CD4-positive, alpha-beta T cell treated with Interleukin-6 for 4 hours (primary cell): ENCODE measurements at places on chromosomes 3 and 15.

- peak; percentile 9 for DNase-seq
Measured at GRCh38 chr3:17258823-17259436, 374.2 kb downstream of the PLCL2 start.

GRCh38 chr3:175655351-175655750, 796.2 kb downstream of the NAALADL2 start:
- no peak for DNase-seq

DNA sequence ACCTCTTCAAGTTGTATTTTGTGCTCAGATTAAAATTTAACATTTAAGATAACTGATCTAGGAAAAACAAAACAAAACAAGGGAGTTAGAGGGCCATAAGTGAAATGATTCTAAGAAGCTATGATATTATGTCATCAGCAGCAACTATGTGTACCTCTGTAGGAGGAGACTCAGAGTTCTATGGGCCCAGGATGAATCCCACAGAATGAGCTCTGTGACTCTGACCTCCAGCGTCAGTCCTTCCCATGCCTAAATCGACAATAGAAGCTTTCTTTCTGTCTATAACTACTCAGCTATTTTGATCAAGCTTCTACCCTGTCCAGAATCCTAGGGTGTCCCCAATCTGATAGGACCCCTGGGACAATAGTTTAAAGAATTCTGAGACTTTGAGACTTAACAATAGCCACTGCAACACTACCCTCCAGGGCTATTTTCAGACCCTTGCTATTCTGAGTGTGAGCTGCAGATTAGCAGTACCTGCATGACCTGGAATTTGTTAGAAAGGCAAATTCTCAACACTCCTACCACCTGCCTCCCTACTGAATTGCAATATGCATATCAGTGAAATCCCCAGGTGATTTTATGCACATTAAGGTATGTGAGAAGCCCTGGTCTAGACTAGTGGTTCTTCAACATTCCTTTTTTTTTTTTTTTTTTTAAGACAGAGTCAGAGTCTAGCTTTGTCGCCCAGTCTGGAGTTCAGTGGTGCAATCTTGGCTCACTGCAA, 66.7 kb downstream of the ARHGAP31 start:
- DNase-seq = no peak

DNA sequence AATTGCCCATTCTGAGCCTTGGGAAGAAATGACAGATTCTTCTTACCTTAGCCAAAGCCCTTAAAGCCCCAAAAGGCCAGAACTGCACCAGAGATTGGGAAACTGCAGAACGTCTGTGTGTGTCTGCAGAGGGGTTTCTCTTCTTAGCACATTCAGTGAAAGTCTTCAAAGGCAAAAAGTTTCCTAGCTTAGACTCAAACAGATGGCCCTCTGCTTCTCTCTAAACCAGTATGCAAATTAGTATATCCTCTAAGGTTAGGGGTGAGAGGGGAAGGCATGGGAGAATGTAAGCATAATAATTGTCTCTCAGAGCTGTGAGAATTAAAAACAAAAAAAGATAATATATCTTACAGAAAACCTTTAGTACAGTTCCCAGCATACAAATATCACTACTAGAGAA, 334.0 kb upstream of the MCTP2 start:
- no peak for DNase-seq

DNA sequence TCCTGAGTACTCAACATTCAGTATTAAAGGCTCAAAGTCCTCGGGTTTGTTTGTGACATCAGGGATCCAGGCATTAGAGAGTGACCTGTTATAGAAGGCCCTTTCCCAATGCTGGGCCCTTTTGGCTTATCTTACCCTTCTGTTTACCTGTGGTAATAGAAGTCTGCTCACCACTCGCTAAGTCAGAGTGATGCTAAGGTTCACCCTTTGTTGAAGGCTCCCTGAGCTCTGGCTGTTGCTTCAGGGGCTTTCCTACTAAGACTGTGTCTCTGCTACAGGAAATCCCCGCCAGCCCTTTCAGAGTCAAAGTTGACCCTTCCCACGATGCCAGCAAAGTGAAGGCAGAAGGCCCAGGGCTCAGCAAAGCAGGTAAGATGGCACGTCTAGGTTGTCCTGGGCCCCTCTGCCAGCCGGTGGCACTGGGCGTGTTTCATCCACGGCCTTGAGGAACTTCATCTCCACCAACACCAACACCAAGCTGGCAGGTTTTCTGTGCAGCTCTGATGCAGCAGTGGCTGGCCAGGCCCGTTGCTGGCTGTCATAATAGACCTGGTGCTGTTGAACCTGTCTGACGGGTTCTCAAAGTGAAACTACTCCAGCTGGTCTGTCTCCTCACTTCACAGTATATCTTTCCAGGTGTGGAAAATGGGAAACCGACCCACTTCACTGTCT, 99.1 kb downstream of the DNASE1L3 start:
- no peak for DNase-seq

GRCh38 chr15:49410641-49411040, 12.4 kb upstream of the FGF7 start:
- DNase-seq = no peak

DNA sequence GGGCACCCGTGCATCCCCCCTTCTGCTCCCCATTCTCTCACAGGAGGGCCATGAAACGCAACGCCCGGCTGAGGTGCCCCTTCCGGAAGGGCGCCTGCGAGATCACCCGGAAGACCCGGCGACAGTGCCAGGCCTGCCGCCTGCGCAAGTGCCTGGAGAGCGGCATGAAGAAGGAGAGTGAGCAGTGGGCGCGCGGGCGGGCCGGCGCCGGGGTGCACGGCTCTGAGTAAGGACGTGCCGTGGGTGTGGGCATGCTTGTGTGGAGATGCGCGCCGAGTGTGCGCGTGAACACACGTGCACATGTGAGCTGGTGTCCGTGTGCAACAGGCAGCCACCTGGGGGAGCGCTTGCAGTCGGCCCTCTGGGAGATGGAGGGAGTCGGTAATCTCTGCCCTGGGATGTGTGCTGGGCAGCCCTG, 28.1 kb downstream of the NR1I2 start:
- DNase-seq = peak; percentile 69

DNA sequence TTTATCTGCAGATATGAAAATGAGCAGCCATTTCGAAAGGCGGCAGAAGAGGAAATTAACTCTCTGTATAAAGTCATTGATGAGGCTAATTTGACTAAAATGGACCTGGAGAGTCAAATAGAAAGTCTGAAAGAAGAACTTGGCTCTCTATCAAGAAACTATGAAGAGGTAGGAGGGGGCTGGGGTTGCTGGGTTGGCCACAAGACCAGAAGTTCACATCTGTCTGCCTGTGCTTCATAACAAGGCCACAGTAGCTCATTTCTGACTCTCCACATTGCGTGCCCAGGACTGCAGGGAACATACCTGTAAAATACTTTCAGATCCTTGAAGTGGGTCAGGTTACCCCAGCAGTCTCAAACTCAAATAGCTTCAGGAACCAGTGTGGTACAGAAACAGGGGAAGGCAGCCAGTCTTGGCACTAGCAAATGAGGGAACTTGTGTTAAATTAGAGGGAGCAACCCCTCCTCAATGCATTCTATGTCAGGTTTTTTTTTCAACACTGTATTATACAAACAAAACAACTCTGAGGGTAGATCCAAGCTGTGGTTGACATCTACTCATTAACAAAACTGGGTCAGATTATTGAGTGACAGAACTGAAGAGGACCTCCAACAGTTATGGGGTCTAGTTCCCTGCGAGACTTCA, 48.7 kb downstream of the BFSP2 start:
- peak; percentile 36 for DNase-seq

GRCh38 chr15:99402014-99402729, 150.9 kb downstream of the LRRC28 start:
- no peak for DNase-seq

DNA sequence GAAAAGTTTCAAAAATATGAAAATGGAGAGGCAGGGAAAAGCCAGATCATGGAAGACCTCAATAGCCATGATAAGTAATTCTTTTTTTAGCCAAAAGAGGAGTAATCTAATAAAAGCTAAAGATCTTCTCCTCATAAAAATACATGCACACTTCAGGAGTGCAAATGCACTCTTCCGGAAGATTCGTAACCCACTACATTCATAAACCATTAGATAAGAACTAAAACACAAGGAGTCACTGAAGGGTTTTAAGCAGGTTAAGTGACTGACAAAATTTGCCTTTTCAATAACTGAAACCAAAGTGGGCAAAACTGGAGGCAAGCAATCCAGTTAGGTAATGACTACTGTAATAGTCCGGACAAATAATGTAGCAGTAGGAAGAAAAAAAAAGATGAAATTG, 46.0 kb downstream of the UBE3A start:
- no peak for DNase-seq

DNA sequence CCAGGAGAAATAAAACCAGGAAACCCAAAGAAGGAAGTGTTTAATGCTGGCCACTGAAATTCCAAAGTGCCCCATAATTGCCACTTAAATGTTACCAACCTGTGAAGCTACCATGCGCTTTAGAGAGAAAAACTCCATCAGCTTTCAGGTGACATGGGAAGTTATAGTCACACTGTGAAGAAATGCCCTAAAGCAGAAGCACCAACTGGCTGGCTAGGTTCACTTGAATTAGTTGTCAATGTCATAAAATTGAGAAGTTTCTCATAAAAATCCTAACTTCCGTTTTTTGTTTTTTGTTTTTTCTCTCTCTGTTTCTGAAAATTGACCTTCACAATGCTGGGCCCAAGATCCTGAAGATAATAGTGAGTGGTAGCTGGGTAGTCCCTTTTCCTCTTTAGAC, 167.9 kb upstream of the CTNNB1 start:
- DNase-seq = no peak

DNA sequence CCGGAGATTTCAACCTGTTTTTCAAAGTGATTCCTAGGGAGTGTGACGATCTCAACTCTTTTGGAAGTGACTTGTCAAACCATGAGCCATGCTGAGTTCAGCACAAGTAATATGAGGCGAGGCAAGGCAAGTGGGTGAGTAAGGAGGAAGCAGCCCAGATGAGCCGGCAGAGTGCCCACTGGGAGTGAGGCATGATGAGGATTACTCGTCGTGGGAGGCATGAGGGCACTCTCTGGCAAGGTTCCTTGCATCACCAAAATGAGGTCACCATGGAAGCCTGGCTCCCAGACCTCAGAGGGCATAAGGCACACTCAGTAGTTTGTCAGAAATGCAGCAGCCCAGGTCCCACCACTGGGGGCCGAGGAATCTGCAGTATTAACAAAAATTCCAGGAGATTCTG, 636.1 kb downstream of the MAGI1 start:
- no peak for DNase-seq

DNA sequence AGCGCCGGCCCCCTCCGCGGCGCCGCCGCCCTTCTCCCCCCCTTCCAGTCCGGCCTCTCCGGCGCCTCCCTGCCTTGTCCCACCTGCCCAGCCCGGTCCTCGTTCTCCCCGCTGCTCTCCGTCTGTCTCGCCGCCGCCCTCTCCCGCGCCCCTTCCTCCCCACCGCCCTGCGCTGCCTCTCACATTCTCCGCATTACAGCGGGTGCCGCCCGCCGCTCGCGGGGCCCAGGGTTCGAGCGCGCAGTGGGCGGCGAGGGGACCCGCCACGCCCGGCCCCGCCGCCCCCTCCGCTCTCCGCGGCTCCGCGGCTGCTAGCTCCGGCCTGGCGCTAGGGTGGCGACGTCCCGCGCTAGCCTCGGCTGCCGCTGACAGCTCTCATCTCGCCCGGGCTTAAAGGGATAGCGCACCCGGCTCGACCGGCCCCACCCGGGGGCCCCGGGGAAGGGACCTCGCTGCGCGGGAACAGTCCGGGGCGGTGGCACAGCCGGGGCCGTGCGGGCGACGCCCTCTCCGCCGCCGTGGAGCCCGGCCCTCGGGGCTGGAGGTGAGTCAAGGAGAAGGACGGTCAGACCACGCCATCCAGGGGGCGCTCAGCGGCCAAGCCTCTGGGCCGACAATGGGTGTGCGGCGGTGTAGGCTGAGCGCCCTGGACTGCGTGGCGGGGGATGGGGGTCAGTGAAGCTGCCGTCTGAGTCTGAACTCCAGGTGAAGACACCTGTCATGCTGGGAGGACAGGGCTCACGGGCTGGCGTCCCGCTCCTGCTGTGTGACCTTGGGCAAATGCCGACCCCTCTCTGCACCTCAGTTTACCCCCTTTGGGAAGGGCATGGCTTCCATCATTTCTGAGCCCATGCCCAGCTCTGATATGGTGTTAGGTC, 187.4 kb upstream of the LINGO1 start:
- DNase-seq = no peak

DNA sequence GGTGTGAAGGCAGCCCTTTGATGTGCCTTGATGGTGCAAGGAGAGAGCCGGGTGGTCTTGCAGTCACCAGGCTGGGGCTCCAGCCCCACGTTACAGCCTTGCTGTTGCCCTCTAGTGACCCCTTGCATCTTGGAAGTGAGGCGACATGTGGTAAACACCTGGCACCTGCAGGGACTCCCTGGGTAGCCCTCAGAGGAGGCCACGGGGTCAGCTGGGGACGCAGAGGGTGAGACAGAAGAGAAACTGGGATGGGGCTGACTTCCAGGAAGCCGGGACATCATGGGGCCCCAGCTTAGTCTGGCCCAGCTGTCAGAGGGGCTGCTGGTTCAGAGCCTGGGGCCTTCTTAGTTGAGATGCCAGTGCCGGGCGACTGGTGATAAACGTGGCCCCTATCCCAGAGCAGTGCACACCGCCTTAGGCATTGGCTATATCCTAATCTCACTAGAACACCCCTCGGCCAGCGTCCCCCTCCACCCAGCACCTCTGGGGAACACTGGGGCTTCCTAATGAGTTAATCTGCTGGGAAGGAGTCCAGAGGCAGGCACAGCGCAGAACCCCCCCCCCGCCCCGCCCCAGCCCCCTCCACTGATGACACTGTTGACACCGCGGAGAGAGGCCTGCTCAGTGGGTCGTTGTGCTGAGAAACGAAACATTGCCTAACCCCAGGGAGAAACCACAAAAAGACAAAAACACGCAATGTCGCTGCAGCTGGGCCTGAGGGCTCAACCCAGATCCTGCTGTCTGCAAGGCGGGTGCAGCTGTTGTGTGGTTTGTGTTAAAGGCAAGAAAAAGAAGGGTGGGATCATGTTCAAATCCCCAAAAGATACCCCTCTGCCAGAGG, 60.5 kb upstream of the KLF13 start:
- peak; percentile 89 for DNase-seq

GRCh38 chr3:134543113-134543512, 57.3 kb downstream of the CEP63 start:
- no peak for DNase-seq

DNA sequence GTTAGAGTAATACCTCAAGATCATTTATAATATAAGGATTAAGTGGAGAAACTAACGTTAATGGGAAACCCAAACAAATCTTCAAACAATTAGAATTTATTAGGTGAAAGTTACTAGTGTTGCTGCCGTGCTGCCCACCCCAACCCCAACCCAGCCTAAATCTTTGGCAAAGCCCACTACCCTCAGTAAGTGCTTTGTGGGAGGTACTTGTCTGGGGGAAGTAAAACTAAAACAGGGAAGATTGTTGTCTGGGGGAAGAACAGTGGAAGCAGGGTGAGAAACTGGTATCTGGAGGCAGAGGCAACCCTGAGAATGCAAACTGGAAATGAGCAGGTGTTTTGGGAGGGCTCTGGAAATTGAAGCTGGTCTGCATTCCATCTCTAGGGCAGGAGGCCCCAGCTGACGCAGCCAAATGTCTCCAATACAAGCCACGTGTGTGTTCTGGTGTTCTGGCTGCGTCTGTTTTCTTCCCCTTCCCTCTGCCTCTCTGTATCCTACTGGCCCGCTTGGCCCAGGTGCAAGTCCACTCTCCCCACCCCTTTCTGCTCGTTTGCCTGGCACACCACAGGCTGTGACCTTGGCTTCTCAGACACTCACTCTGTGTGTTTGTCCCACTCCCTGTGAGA, 32.7 kb downstream of the FEM1B start:
- no peak for DNase-seq

GRCh38 chr3:133991637-133992036, 38.1 kb downstream of the SLCO2A1 start:
- DNase-seq = no peak
